ENCODE measurements at places on chromosomes 3 and 15.

GRCh38 chr3:184977796-184978195 lies 165.8 kb downstream of the VPS8 start:
- no peak for DNase-seq

GRCh38 chr3:117628823-117629291 lies 919.3 kb downstream of the TUSC7 start:
- no peak for DNase-seq

- DNase-seq, result no peak
Observed at GRCh38 chr3:194976874-194977273, 291.2 kb downstream of the FAM43A start.

DNA sequence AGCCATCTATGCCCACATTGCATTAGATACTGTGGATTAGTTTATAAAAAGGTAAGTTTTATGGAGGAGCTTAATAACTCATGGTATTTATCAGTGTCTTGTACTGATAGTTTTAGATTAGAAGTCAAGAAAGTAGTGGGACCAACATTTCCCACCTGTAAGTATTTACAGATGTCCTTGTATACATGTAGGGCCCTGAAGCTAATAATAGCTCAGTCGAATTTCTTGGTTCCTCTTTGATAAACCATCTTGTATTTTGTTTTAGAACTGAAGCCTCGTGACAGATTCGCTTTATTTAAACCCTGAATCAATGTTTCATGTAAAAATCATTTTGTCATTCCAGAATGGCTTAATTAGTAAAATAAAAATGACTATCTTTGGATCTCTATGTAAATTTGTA lies 73.4 kb downstream of the CRYBG3 start:
- DNase-seq, result no peak

DNA sequence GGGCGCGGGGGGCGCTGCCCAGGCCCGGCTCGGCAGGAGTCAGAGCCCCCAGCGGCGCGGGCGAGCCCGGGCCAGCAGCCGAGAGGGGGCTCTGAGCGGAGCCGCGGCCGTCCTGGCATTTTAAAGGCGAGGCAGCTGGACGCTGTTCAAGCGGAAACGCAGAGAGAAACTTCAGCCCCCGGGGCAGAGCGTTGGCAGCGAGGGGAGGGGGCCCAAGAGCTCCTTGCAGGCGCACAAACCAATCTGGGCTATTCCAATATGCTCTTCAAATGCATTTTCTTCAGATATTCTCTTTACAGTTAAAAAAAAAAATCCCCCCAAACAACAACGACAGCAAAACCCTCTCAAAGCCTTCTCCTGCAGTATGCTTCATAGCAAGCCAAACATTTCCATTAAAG lies at the start of gene CTXND1:
CTXND1 (minus strand) TSS at position 93 of the 398 bp plus-strand sequence. CDS start 50,264 bp downstream, outside the sequence.
- no peak for DNase-seq

Measured in stimulated activated CD8-positive, alpha-beta memory T cell treated with anti-CD3 and anti-CD28 coated beads, Interleukin-12 subunit alpha, Interleukin-12 subunit beta, amount 100 ng/mL, for 4 hours (primary cell).